ENCODE measurements at places on chromosomes 2 and 18.

DNA sequence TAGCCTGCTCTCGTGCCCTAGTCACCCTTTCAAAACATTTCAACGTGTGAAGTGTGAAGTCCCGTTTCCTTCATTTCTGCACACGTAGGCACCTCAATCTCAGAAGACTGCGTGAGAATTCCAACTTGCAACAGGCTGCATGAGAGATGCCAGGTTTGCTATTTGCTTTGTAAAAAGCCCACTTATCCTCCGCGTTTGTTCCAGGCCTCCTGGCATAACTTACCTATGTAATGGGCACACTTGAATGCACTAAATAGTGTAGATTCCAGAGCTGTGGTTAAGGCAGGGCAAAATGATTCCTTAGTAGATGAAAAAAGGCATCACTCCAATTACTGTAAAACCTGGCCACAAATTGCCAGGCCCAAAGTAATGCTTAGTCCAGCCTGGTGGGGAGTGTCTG is 179.6 kb downstream of the INO80D start:
- no peak for DNase-seq

DNA sequence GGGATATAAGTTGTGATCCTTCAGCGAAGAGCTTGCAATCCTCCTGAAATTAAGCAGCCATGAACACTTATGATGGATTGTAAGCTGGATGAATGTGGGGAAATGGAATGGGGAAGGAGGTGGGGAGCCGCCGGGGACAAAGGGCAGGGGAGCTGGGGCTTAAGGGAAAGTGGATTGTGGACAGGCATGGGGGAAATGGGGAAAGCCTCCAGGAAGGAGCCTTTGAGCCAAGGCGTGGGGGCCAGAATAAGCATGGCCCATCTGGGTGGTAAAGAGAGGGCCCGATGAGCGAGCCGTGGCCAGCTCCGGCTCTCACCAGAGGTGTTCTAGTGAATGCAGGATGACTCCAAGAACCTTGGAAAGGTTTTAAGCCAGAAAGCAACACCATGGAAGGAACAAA is 124.0 kb downstream of the SMAD7 start:
- DNase-seq: no peak

DNA sequence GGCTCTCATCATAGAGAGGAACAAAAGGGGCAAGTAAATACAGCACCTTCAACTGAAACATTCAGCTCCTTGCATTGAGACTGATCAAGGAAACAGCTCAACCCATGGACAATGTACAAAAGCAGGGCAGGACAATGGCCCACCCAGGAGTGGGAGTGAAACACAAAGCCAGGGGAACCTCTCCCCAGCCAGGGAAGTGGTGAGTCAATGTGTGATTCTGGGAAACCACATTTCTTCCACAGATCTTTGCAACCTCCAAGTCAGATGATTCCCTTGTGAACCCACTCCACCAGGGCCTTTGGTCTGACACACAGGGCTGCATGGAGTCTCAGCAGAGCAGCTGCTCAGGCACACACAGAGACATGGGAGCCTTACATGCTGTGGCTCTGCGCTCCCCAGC is 294.5 kb downstream of the NR4A2 start:
- DNase-seq: no peak

DNA sequence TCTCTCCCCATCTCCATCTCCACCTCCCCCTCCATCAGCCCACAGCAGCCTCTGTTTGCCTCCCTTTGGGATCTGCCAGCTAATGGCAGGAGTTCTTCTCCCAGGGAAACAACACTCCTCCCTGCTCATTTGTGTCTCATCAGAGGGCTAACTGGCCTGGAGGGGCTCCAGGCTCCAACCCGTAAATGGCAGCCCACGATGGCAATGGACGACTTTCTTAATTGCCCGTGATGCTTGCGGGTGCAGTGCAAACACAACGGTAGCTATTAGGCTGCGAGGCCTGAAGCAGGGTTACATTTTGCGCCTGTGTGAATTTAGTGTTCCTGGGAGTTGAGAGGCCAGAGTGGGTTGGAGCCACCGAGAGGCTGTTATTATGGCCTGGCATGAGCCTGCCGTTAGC is 285.1 kb downstream of the TNS1 start:
- DNase-seq: no peak

DNA sequence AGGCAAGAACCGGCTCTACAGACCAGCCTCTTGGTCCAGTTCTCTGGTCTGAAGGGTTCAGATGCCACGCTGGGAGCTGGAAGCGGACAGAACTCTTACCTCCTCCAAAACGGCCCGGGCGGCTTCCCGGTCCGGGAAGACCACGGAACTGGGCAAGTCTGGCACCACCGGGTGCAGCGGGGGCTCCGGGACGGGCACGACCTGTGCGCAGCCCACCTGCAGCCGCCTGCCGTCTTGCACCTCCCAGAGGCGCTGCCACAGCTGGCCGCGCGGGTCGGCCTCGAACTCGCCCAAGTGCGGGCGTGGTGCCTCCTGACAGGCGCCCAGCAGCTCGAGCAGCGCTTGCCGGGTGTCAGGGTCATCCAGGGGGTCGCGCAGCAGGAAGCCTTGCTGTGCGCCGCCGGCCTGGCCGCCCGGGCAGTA is 773 bp downstream of the CMPK2 start:
- DNase-seq: no peak

- no peak for DNase-seq
Measured at GRCh38 chr18:35912332-35912731, 60.1 kb upstream of the RMP24 start.
